ENCODE measurements at places on chromosomes 1 and 21.

DNA sequence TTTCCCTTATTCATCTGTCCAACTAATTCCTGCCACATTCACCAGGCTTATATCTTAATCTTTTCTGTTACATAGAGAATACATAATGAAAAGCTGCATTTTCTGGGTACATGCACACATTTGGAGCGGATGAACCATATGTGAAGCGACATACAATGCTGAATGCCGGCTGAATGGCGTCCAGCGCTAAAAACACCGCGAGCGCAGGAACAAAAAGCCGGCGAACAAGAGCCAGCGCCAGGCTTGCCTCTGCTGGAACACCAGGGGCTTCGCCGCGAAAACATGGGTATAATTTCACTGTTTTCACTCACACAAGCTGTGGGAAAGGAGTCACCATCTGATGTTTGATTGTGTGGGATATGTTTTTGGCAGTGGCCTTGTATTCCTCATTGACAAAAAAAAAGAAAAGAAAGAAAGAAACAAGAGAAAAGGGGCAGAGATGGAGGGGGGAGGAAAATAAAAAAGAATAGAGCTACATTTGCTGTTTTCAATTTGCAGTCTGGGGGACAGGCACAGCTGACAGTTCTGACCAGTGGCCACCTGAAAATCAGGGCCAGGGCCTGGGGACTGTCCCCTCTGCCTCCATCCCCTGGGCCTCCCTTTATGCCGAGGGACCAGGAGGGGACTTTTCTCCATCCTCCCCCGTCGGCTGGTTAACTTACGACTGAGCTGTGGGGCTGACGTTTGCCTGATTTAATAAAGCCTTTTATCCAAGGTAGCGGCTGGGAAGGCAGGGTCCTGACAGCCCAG is 70.2 kb upstream of the OLIG2 start:
- no peak for DNase-seq

- no peak for DNase-seq
Measured at GRCh38 chr1:108880850-108881249, 4.1 kb downstream of the GPSM2 start.

DNA sequence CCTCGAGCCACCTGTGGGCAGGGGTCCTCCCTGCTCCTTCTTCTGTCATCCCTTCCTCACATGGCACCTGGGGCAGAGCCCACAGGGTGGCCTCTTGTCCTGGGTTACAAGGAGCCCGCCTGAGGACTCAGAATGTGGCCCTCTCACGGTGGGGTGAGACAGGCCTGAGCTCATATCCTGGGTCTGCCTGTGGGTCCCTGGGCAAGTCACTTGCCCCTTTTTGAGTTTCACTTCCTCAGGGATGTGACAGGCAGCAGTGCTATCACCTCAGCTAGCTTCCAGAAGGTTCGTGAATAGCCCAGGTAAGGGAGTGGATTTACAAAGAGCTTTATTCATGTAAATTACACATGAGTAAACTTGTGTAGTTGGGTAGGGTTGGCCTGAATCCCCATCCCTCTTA is 33.5 kb downstream of the HTR6 start:
- no peak for DNase-seq

DNA sequence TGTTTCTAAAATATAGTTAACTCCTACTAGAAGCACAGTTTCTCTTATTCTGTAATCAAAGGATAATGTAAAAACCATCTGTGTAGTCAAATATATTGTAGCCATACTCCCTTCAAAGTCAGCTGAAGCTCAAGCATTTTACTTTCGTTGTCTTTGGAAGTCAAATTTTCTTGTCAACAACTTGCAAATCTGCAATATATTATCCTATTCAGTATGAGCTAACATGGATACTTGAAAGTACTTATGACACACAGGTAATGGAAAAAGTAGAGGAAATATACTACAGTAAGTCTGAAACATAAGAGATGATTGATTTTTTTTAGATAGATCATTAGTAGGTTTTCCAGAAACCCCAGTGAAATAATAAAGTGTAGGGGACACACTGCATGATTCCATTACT is 121.5 kb downstream of the COL24A1 start:
- DNase-seq = no peak

DNA sequence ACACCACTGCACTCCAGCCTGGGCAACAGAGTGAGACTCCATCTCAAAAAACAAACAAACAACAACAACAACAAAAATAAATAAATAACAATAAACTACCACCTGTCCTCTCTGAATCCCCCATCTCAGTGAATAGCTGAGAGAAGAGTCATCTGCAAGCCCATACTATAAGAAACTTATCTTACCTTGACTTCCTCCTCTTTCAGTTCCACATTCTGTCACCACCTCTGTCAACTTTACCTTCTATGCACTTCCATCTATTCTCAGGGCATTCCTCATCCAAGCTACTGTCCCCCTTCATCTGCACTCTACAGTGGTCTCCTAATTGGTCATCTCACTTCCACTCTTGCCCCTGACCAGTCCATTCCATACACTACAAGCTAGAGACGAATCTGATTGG is 58.1 kb downstream of the KIAA0040 start:
- no peak for DNase-seq

- DNase-seq = no peak
Measured at GRCh38 chr1:108077991-108078390, 113.0 kb upstream of the VAV3 start.

- no peak for DNase-seq
Measured at GRCh38 chr1:244841273-244841927, 5.9 kb downstream of the COX20 start.

DNA sequence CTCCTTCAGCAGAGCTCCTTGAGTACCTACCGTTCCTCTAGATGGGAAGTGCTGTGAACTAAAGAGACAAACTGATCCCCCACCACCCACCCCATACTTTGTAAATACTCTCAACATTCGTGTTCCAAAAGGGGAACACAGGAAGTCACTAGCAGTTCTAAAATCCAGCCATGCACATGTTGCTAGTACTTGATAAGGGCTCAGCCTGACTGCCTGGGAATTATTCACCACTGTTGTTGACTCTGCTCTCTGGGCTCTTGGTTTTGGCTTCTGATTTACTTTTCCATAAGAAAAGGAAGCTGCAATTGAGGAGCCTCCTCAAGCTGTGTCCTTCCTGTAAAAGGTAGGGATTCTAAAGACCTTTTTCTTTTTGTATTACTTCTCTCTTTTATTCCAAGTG is 67.5 kb downstream of the IVNS1ABP start:
- DNase-seq = no peak

- no peak for DNase-seq
Measured at GRCh38 chr1:8419172-8419571, 101.3 kb downstream of the SLC45A1 start.

DNA sequence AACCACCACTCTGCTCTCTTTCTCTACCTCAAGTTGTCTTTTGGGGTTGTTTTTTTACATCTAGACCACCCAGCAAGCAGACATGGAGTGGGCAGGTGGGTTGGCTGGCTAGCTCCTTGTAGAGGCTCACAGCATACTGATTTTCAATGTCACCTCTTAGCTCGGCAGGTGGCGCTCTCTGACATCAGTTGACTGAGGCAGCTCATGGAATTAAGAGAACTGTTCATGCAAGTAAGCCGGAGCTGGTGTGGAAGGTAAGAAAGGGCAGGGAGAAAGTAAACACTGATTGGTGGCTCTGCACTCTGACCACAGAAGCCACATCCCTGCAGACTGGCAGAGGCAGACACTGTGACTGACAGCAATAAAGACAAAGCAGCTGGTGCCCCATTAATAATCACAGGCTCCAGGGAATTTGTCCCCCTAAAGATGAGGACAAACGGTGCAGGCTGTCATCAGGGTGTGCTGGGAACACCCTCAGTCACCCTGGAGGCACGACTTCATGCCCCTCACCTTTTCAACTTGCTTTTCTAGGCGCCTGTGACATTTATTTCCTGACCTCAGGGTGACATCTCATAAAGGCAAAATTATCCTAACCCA is 226.8 kb downstream of the LMX1A start:
- peak; percentile 21 for DNase-seq

DNA sequence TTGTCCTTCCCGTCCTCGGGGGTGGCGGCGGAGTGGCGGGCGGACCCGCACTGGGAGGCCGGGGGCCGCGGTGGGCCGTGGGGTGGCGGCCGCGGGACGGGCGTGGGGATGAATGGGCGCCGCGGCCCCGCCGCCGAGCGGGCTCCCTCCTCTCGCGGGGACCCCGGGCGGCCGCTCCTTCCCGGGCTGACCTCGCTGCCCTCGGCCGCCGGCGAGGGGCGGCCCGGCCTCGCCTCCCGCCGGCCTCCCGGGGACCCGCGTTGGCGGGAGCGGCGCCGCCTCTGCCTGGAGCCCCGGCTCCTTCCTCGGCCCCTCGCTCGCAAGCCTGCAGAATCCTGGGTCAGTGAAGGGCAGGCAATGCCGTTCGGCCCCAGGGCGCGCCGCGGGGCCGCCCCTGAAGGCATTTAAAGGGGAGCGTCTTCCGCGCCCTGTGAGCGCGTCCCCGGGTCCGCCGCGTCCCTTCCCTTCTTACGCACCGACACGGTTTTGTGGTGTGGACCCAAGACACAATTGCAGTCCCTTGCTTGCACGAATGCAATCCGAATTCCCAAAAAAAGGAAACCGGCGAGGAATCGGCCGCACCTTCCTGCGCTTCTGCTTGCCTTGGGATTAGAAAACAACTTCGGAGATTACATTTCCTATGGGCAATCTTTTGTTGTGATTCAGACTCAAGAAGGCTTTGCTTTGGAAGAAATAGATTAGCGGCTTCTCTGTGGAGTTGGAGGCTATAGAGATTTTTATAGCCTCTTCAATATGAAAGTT is 776 bp downstream of the ITSN1 start:
- peak; percentile 5 for DNase-seq

DNA sequence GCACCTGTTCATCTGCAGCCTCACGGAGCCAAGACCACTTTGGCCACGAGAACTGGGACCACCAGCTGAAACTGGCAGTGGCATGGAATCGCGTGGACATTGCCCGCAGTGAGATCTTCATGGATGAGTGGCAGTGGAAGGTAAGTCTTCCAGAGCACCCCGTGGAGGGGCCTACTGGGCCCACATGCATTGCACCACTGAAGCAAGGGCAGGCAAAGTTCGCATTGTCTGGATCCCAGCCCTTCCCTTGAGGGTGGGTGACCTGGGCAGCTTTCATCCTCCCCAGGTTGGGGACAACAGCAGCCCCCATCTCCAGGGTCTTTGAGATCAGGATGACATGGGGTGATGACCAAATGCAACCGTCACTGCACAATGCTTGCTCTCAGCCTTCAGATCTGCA is 37.5 kb downstream of the TRPM2 start:
- DNase-seq = no peak

DNA sequence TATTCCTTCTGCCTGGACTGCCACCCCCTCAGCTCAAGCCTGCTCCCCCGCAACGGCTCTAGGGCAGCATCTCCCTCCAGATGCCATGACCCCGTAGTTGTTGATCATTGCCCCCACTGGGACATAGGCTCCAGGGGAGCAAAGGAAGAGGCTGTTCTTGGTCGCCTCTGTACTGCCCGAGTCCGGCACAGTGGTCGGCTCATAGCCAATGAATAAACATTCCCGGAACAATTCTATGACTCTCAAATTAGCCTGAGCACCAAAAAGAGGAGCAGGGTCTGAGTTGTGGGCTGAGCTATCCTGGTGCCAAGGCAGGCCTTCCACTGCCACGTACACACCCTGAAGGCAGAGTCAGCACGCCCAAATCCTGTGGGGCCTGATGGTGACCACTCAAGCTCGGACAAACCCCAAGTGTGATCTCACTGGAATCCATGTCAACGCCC is 33.1 kb downstream of the CAPZB start:
- no peak for DNase-seq

GRCh38 chr1:221697923-221698425 is 43.9 kb downstream of the DUSP10 start:
- no peak for DNase-seq

GRCh38 chr1:225931270-225932136 is 7.5 kb upstream of the PYCR2 start:
- DNase-seq = no peak

- DNase-seq = no peak
Measured at GRCh38 chr1:64631346-64632034, 113.4 kb upstream of the RAVER2 start.

DNA sequence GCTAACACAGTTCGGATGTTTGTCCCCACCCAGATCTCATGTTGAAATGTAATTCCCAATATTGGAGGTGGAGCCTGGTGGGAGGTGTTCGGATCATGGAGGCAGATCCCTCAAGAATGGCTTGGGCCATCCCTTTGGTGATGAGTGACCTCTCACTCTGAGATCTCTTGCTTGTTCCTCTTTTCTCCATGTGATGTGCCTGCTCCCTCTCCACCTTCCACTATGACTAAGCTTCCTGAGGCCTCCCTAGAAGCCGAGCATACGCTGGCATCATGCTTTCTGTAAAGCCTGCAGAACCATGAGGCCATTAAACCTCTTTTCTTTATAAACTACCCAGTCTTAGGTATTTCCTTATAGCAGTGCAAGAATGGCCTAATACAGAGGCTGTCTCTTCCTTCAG is 8.1 kb upstream of the PLA2G5 start:
- no peak for DNase-seq

GRCh38 chr1:216518844-216519627 is 95.8 kb upstream of the USH2A start:
- DNase-seq = no peak

- DNase-seq = peak; percentile 58
Measured at GRCh38 chr1:2314803-2315673, 76.3 kb downstream of the MORN1 start.

GRCh38 chr1:224433041-224433691 is 1.4 kb downstream of the WDR26 start:
- DNase-seq = no peak

- DNase-seq = no peak
Measured at GRCh38 chr1:241531195-241532161, 700 bp upstream of the KMO start.

- no peak for DNase-seq
Measured at GRCh38 chr1:156912861-156913808, 7.3 kb upstream of the LRRC71 start.

GRCh38 chr1:3423896-3424611 is 30.4 kb upstream of the ARHGEF16 start:
- no peak for DNase-seq

GRCh38 chr1:64866689-64867088 is 99.7 kb downstream of the JAK1 start:
- no peak for DNase-seq

DNA sequence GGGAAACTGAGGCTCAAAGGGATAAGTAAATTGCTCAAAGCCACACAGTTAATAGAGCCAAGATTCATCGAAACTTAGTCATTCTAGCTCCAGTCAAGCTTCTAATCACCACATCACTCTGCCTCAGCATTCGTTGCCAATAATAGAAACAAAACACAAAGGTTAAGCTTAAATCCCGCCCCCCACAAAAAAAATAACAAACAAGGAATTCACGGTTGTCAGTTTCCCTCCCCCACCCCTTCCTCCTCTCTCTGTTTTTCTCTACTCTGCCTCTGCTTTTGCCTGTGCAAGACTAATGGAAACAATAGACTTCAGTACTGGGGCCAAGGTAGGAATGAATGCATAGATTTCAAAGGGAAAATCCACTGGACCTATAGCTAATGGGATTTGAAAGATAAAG is 70.7 kb upstream of the ZNF644 start:
- no peak for DNase-seq

GRCh38 chr21:34360488-34361241 is 3.1 kb upstream of the KCNE2 start:
- DNase-seq = no peak

Data from activated T-cell treated with anti-CD3 and anti-CD28 coated beads for 48 hours (primary cell).